ENCODE measurements at places on chromosomes 7 and 10.
A peak's percentile ranks its signal among the peaks of the same experiment; 100 is the strongest.

DNA sequence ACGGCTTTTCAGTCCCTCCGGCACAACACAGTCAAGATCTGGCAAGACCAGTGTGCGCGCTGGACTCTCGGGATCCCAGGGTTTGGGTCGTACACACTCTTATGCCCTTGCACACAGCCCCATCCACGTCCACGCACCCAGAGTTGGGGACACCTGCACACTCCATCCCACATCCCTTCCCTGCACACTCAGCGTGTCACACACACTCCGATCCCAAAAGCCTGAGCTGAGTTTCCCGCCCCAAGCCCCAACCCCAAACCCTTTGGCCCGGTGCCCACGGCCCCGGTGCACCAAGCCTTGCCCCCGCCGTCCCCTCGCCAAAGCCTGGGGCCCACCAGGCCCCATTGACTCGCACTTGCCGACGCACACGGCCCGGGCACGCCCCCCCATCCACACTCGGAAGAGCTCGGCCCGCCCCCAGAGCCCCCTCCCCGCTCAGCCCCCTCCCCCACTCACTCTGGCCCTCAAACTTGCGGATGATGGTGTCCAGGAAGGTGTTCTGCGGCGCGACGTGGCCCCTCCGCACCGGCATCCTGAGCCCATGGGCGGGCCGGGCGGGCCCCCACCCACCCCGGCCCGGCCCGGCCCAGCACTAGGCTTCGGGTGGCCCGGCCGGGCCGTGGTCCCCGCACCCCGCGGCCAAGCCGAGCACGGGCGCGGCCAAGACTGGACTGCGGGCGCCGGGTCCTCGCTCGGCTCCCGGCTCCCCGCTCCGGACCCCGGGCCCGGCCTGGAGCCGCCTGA is 567 bp downstream of the KCNH2 start:
- DNase-seq, result peak; percentile 52

DNA sequence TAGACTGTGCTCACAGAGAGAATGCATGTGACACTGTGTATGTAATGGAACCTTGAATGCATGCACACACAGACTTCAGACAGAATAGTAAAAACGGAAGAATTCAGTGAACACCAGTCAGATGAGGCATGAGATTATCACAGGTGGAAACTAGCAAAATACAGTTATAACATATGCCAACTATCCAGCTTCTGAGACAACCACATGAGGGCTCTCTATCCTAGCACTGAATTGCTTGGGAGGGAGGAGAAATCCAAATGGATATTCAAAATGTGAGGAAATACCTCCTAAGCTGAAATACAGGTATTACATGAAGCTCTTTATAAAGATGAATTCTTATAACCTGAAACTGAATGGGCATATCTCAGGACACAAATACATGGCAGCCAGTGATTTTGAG is 30.6 kb downstream of the GARS1 start:
- DNase-seq, result no peak

- no peak for DNase-seq
Observed at GRCh38 chr7:44695756-44696155, 52.9 kb upstream of the ZMIZ2 start.

- peak; percentile 30 for DNase-seq
Observed at GRCh38 chr10:80204677-80205476, 460 bp downstream of the ANXA11 start.

- no peak for DNase-seq
Observed at GRCh38 chr10:122468307-122468925, 7.1 kb downstream of the HTRA1 start.

Data from BE2C (cell line).